ENCODE measurements at places on chromosomes 13 and 19.
A peak's percentile ranks its signal among the peaks of the same experiment; 100 is the strongest.

- DNase-seq = no peak
Measured at GRCh38 chr19:19362075-19362474, 41.4 kb downstream of the MAU2 start.

- no peak for DNase-seq
Measured at GRCh38 chr13:50713523-50714248, 129.8 kb downstream of the DLEU7 start.

- no peak for DNase-seq
Measured at GRCh38 chr19:1782521-1782920, 29.2 kb downstream of the ONECUT3 start.

DNA sequence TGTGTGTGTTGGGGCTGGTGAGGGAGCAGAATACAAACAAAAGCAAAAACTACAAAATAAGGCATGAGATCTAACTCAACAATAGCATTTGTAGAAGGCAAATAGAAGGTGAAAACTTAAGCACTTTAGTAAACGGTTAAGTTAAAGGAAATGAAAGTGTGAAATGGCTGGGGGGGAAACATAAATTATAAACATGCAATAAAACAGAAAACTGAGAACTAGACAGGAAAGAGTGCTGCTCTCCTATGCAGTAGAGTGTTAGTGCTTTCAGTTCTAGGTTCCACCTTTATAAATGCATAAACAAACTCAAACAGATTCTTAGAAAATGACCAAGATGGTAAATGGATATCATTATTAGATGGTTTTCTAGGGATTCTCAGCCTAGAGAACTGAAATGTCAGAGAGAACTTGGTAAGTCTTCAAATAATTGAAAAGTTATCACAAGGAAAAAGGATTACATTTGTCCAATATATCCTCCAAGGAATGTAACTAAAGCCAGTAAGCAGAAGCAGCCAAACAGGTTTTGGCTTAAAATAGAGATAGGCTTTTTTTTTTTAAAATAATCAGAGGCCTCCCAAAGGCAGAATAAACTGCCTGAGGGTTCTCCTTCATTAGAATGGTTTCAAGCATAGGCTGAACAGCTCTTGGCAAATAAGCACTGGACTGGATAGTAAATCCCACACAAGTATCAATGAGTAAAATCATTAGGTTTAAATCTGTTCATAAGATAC, 23.3 kb downstream of the RBM26 start:
- no peak for DNase-seq

- no peak for DNase-seq
Measured at GRCh38 chr13:74266861-74267260, 132.7 kb upstream of the KLF12 start.

GRCh38 chr13:23770428-23770827, 118.8 kb downstream of the MIPEP start:
- no peak for DNase-seq

DNA sequence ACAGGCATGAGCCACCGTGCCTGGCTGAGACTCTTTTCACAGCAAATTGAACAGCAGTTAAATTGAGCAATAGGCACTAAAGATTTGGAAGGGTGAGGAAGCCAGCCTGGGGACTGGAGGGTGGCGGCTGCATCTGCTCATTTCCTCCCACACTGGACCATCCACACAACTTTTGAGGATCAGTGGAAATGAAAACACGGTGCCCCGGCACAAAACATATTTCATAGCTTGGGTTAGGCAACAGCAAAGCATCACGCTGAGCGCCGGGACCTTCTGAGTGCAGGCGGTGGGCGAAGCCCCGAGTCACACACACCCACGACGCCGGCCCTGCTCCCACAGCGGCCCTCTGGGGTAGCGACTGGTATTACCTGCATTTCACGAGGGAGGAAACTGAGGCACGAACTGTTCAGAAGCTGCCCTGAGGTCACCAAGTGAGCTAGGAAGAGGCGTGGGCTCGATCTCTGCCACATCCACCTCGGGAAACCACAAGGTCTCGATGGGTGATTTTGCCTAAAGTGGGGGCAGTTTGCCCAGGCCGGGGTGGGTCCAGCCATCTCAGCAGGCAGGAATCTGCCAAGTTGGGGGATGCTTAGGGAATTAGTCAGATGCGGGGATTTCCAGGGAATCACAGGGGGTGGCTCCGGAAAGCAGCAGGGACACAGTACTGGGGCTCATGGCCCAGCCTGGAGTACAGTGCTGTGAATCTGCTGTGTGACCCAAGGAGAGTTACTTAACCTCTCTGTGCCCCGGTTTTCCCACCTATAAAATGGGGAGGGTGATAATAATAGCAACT, 3.5 kb upstream of the SBNO2 start:
- peak; percentile 94 for DNase-seq
